Activated T-cell treated with anti-CD3 and anti-CD28 coated beads for 24 hours (primary cell): ENCODE measurements at places on chromosomes 6 and 20.

- DNase-seq = no peak
Observed at GRCh38 chr6:8414844-8415243, 20.5 kb downstream of the SLC35B3 start.

DNA sequence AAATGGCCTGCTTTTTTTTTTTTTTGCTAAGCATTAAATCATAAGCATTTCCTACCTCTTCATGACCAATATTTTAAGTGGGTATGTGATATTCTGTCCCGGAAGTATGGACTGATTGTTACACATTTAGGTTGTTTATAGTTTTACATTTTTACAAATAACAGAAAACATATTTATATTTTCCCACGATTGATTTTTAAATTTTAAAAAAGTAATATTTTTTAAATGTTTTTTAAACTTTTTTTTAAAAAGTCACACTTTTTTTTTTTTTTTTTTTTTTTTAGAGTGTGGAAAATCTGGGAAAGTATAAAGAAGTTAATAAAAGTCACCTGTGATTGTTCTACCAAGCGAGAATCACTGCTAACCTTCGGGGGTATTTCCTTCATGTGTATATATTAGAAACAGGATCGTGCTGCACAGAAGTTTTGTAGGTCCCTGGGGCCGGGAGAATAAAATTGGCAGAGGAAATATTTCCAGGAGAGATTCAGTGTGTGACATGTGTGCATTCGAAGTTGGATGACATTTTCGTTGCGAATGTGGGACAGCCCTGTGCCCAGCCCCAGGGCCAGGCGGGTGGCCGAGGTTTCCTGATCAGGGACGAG, 173.1 kb downstream of the CDC5L start:
- no peak for DNase-seq

- no peak for DNase-seq
Observed at GRCh38 chr6:83862776-83863471, 3.4 kb downstream of the CYB5R4 start.

DNA sequence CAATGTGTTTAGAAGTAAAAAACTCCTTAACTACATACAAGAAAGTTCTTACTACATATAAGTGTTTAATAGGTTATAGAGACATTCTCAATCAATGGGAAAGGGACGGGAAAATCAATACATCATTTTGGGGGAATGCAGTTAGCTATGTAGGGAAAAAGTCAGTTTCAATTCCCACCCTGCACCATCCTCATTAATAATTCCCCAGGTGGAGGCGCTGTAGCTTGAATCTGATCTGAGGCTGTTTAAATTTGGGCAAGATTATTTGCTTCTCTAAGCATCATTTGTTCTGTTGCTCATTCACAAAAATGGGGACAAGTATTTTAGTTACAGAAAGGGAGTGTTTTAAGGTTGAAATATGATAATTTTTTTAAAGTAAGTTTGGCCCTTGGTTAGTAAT, 19.1 kb downstream of the OLIG3 start:
- no peak for DNase-seq

GRCh38 chr6:7640607-7641577, 50.9 kb downstream of the SNRNP48 start:
- DNase-seq = no peak

GRCh38 chr6:106099235-106099537, 13.1 kb downstream of the PRDM1 start:
- DNase-seq = no peak

DNA sequence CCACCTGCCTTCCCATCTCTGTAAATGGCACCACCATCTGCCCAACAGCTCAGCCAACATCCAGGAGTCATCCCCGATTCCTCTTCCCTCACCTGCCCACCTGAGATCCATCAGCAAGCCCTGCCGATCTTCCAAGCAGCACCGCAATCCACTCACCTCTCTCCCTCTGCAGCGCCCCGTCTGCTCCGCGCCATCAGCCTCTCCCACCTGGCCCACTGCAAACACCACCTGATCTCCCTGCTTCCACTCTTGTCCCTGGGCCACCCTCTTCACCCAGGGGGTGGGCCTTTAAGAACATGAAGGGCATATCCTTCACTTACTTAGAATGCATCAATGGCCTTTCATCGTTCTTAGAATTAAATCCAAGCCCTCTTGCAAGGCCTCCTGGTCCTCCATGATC, 457.3 kb upstream of the SULF2 start:
- no peak for DNase-seq

DNA sequence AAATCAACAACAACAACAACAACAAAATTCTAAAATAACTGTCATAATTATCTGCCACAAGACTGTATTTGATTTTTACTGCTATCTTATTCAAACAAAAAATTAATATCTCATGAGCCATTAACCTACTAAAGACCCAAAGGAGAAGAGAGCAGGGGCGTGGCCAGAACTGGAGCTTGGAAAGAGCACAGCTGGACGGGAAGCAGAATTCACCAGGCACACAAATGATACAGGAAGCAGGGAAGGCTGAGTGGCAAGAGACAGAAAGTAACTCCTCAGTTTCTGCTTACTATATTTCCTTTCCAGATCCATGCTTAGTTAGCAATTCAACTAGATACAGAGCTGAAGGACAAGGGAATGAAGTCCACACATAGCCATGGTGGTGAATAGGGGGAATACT, 54.4 kb downstream of the FKBP5 start:
- DNase-seq = no peak

GRCh38 chr6:110449541-110449895, 26.9 kb downstream of the SLC22A16 start:
- no peak for DNase-seq
